AG10803 (cell line): ENCODE measurements at places on chromosomes 2 and 18.

DNA sequence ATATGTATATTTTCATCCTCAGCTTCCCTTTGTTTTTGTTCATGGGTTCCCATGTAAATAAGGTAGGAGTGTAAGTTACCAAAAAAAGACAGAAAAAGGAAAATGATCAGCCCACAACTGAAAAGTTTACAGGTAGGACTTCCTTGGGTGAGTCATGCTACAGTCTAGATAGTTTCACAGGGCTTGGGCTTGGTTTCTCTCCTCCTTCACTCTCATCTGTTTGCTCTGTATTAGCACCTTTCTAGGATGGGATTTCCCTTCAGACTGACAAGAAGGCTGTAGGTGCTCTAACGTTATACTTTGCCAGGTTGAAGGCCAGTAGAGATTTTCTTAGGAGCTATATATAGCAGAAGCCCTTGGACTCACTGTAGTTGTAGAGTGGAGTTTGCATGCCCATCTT, 57.9 kb downstream of the FAM171B start:
- no peak for DNase-seq

- DNase-seq, result peak; percentile 87
Observed at GRCh38 chr2:72222829-72223564, 75.3 kb upstream of the CYP26B1 start.

GRCh38 chr2:168848225-168848624, 42.0 kb downstream of the SPC25 start:
- DNase-seq, result no peak

DNA sequence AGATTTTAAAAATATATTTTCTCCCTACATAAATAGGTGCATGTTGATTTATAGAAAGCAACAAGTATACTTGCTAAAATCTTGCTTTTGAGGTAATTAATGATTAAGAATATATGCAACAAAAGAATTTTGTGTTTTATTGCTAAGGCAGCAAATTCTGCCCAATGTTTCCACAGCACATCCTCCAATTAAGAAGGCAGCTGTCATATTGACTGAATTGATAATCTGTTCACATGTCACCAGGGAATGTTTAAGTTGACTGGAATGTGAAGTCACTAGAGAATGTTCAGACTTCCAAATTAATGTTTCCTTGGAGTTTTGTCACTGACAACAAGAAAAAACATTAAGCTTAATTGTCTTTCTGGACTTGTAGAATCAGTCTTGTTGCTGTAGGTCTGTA, 1602.7 kb upstream of the SLC39A10 start:
- DNase-seq, result no peak
